ENCODE measurements at places on chromosomes 4 and X.

DNA sequence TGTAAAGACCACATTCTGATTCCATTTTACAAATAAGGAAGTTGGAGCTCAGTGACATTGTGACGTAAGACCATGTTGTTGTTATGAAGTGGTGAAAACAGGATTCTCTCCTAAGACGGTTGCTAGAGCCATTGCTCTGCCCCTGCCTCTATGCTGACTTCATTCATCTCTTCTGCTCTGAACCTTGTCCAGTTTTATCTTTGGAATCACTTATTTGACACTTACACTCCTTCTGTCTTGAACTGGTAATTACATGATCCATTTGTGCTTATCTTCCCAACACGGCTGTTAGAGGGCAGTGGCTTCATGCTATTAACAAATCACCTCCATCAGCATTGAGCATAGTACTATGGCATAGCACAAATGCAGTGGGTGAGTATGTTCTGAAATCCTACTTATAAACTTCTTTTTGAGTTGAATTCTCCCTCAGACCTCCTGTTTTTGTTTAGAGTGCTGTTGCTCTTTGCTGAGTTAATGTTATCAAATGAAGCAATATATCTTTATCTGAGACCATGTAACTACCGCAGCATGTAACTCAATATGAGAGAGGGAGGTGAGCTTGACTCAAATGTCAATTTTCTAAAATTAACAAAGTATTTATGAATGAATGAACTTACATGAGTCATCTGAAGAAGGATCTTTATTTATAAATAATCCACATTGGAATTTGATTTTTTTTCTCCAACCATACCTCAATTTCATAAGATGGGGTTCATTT is 177.8 kb downstream of the RASL11B start:
- DNase-seq, result no peak

- no peak for DNase-seq
Observed at GRCh38 chr4:175435381-175435783, 376.7 kb downstream of the GPM6A start.

GRCh38 chr4:101135371-101136010 is 211.8 kb downstream of the PPP3CA start:
- DNase-seq, result no peak

- DNase-seq, result no peak
Observed at GRCh38 chr4:165461159-165461821, 82.5 kb downstream of the CPE start.

DNA sequence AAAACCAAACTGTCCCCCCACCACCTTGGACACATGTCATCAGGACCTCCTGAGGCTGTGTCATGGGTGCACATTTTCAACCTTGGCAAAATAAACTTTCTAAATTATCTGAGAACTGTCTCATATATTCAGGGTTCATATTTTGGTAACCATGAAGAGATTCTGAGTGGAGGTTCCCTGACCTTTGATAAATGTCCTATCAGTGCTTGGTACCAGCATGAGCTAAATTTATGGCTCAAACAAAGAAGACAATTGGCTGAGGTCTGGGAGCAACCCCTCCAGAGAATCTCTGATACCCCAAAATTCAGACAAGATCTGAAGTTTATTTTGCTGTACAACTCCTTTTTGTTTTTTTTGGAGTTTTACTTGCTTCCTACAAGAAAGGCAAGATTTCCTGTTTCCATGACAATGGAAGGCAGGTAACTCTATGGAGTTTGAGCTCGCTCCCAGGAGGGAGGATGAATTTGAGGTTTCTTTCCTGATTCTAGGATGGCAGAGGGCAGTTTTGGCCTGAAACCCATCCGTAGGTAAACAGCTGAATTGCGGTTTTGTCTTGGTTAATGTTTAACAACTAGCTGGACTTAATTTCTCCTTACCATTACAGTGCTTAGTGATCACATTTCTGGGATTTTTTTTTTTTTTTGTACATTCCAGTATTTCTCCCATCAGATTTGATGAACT is 14.5 kb downstream of the UGT2B15 start:
- no peak for DNase-seq

DNA sequence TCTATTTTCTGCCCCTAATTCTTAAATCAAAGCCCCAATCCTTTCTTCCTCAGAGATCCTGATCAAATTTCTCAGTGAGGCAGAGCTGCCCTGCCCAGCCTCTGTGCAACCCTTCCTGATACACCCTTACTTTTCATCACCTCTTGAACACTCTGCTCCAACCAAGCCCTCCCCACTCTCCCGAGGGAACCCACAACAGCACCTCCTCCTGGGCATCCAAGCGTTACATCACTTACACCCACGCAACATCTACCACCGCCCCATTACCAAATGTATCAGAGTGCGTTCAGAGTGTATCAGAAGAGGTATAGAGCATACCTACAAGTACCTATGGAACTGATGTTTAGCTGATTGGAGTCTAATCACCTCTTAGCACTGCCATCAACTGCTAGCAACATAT is 186.5 kb downstream of the RAP1GDS1 start:
- no peak for DNase-seq

- no peak for DNase-seq
Observed at GRCh38 chrX:103861200-103861599, 29.1 kb upstream of the RAB9B start.

GRCh38 chr4:138688408-138689085 is 327.0 kb upstream of the NOCT start:
- no peak for DNase-seq

DNA sequence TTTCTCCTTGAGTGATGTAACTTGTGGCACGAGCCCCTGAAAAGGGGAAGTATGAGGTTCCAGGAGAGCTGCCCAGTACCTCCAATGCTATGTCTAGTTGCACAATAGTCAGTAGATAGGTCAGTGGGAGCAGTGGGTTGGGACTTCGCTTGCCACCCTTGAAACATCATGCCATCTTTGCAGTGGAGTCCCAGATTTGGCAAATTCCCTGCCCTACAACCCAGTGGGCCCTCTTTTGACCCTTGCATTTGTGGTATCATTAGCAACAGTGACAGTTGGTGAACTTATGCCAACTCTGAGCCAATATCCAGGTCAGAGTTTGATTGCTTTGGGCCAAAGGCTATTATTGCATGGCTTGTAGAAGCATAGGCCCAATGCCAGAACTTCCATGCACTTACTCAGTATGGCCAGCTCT is 12.3 kb downstream of the FHL1 start:
- no peak for DNase-seq

Data from NCI-H2171 (cell line).